ENCODE measurements at places on chromosomes 3 and 15. TPM values are rescaled to one million over a fixed set of nuclear protein-coding genes. Genes with fewer than 3 reads are reported as not detected.

DNA sequence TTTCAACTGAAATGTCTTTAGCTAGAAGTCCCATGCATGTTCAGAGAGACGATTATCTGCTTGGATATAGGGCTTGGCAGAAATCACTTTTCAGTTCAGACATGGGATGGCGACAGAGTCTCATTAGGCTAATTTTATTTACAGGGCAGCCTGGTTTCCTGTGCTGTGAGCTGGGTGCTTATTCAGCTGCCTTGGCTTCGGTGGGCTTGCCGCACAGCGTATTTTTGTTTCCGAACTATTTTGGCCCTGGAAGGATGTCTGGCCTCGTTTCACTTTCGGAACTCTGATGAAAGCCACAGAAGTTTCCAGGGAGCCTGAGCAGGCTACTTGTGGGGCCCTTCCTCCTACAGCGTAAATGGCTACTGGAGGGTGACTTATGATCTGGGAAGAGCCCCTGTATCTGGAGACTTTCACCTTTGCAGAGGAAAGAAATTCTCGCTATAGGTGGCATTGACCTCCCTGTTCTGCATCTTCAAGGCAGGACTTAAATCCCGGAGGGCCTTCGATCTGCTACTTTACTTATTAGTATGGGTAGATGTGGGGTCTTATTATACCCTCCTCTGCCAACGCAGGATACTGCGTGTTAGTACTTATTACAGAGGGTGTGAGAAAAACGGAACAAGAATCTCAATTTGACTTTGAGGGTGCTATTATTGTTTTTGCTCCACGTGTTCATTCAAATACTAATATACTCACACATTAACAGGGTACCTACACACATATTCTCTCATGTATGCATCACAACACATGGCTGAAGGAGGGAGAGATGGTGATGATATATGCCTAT, 364.0 kb upstream of the RBMS3 start:
- H3K36me3 ChIP-seq, result no peaks in the 10 kb centered on the region
- H3K4me1 ChIP-seq, result no peaks in the 10 kb centered on the region
- peak; percentile 82 for DNase-seq
- H3K27me3 ChIP-seq, result no peaks in the 10 kb centered on the region
- no peak overlapping the region for H3K4me3 ChIP-seq

DNA sequence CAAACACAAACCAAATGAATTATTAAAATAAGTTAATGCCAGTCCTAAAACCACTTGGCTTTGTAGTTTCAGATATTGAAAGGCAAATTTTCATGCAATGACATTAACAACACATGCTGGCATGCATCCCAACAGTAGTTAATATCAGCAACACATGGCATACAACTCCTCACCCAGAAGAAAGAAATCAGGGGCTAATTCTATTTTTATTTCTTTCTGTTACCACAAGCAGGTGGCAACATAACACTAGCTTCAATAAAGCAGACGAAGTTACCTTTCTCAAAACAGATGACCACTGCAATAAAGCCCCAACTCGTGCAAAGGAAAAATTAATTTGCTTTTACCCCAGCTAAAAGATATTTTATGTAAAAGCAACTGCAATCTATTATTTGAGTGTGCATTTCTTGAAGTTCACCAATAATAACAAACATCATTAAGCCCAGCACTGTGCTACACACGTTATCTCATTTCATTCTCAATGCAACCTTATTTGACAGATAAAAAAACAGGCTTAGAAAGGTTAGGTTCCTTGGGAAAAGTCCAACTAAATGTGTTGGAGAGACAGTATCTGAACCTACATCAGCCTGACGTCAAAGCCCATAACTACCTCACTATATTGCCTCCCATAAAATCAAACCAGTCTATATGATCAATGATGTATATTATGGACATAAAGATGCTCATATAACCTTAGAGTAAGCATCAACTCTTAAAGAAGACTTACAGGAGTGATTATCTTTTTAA, 2.8 kb downstream of the TOP2B start:
- no peak overlapping the region for H3K27ac ChIP-seq
- H3K36me3 ChIP-seq, result no peaks in the 10 kb centered on the region

DNA sequence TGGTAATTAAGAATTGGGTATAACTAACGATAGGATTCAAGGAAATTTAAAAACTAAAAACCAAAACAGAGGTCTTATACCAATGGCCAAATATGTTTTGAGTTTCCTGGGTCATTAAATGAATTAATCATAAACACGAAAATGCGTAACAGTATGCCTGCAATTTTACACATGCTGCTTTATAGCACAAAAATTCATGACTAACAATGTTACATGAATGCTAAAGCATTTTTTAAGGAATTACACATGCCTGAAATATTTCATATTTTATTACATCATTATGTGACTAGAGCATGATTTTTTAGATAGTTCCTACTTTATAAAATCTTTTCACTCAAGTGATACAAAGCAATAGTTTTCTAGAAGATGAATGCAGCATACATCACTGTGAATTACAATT, 74.7 kb downstream of the ZNF148 start:
- no peaks in the 10 kb centered on the region for H3K27me3 ChIP-seq
- H3K4me3 ChIP-seq, result no peak overlapping the region
- peaks cover 4% of the 10 kb centered on the region for H3K4me1 ChIP-seq

SCAANT1 gene
- not detected for total RNA-seq

XCR1 gene
- 0.18 TPM for total RNA-seq

PPP1R14D gene
- not detected for total RNA-seq

LRRC31 gene
- total RNA-seq, result 0.14 TPM

ANKRD34C gene
- 0.03 TPM for total RNA-seq

- no peaks in the 10 kb centered on the region for H3K36me3 ChIP-seq
- H3K27me3 ChIP-seq, result no peaks in the 10 kb centered on the region
- no peak overlapping the region for H3K27ac ChIP-seq
- H3K4me1 ChIP-seq, result no peaks in the 10 kb centered on the region
Measured at GRCh38 chr15:39156166-39156565, 424.7 kb upstream of the THBS1 start.

EPHA6 gene
- 0.31 TPM for total RNA-seq

- no peak for DNase-seq
- H3K27ac ChIP-seq, result no peak overlapping the region
- no peaks in the 10 kb centered on the region for H3K36me3 ChIP-seq
- no peaks in the 10 kb centered on the region for H3K27me3 ChIP-seq
Measured at GRCh38 chr15:33278816-33279612, 31.8 kb upstream of the RYR3 start.

DNA sequence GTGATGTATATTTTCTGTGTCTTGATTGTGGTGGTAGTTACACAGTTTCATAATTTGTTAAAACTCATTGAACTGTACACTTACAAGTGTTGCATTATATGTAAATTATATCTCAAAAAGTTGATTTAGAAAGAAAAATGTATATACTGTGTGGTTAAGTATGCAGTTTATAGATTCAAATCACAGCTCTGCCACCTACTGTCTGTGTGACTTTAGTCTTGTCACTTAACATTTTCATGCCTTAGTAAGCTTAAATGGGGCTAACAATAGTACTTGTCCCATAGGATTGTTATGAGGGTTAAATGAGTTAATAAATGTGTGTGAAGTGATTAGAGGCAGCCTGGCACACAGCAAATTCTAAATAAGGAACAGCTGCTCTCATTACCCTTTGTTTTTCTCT, 120.9 kb upstream of the P2RY1 start:
- H3K27ac ChIP-seq, result no peak overlapping the region
- no peaks in the 10 kb centered on the region for H3K36me3 ChIP-seq
- no peak for DNase-seq
- H3K4me3 ChIP-seq, result no peak overlapping the region
- no peaks in the 10 kb centered on the region for H3K4me1 ChIP-seq

DNA sequence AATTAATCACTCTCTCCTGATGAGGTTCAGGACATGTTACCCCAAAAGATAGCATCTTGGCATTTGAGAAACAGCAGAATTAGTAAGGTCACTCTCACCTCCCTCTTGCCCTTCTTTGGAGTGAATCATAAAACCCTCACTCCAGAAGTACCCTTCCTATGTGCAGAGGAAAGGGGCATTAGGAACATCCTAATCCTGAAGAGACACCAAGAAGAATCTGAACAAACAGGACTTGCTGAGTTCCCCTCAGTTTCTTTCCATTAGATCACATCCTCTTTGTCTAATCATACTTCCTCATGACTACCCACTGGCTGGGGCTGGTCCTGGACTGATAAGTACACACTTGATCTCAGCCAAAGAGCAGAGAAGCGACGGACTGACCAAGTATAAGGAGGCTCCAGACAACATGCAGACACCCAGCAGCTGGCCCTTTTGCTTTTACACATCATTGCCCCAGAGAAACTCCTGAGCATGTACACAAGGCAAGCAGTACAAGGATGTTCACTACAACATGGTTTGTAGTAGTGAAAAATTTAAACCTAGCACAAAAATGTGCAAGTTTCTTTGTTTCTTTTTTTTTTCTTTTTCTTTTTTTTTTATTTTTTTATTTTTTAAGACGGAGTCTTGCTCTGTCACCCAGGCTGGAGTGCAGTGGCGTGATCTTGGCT, 15.0 kb upstream of the TM6SF1 start:
- no peak overlapping the region for H3K4me3 ChIP-seq
- no peaks in the 10 kb centered on the region for H3K4me1 ChIP-seq

- no peaks in the 10 kb centered on the region for H3K27me3 ChIP-seq
- no peaks in the 10 kb centered on the region for H3K4me1 ChIP-seq
- H3K36me3 ChIP-seq, result no peaks in the 10 kb centered on the region
- no peak overlapping the region for H3K4me3 ChIP-seq
Measured at GRCh38 chr3:174438501-174439145, 420.5 kb upstream of the NAALADL2 start.

GRCh38 chr15:40815042-40815698, 7.9 kb upstream of the DNAJC17 start:
- no peaks in the 10 kb centered on the region for H3K27me3 ChIP-seq
- H3K4me3 ChIP-seq, result no peak overlapping the region
- H3K27ac ChIP-seq, result no peak overlapping the region
- H3K4me1 ChIP-seq, result peaks cover 17% of the 10 kb centered on the region
- H3K36me3 ChIP-seq, result no peaks in the 10 kb centered on the region
- DNase-seq, result peak; percentile 88

DNA sequence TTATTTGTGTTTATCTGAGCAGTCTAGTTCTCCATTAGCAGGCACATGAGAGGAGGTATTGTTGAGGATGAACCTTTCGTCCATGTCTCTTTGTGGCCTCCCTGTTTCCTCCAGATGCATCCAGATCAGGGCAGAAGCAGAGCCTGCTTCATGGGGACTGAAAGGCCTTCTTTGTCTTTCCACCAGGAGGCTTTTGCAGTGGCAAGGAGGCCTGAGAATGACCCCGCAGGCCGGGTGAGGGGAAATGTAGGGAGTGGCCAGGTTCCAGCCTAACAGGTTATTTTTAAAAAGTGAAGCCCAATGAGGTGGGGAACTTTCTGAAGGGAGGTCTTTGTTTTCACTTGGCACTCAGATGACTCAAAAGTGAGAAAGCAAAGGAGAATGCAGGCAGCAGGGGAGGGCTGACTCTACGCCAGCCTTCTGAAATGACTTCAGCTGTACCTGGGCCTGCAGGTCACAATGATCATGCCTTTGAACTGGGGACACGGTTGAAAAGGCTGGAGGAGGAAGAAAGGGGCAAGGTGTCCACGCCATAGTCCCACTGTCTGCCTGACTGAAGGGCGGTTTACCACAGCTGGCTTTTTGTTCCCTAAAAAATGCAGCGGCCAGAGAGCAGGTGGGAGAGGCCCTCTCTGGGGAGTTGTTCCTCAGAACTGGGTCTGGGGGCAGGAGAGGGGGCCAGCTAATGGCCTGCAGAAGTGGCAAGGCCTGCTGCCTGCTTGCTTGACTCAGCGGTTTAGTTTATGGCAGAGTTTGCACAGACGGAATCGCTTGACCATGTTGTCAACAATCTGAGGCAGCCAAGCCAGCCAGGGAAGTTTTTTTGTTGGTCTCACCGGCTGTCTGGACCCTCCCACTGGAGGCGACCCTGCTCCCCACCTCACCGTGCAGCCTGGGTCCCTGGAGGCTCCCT, 28.7 kb downstream of the CMTM7 start:
- DNase-seq, result peak; percentile 86
- H3K4me3 ChIP-seq, result no peak overlapping the region
- no peaks in the 10 kb centered on the region for H3K36me3 ChIP-seq
- no peak overlapping the region for H3K27ac ChIP-seq

TMC3 gene
- 0.03 TPM for total RNA-seq

- H3K36me3 ChIP-seq, result peaks cover 3% of the 10 kb centered on the region
- peak; percentile 35 for DNase-seq
- H3K4me3 ChIP-seq, result no peak overlapping the region
- peaks cover 22% of the 10 kb centered on the region for H3K4me1 ChIP-seq
- no peak overlapping the region for H3K27ac ChIP-seq
- no peaks in the 10 kb centered on the region for H3K27me3 ChIP-seq
Measured at GRCh38 chr3:188439080-188439479, 285.1 kb downstream of the LPP start.
